Left lung (tissue), 14 donors: ENCODE measurements at places on chromosomes 7 and 10. TPM values are rescaled to one million over a fixed set of nuclear protein-coding genes. Genes with fewer than 3 reads are reported as not detected.

Gene PLCE1
- total RNA-seq, result 6.9 TPM

Gene TYW1B
- total RNA-seq, result 9.7 TPM

GRCh38 chr10:103667356-103667755, 173.9 kb downstream of the NEURL1 start:
- peaks cover 34% of the 10 kb centered on the region for H3K4me1 ChIP-seq
- no peaks in the 10 kb centered on the region for H3K36me3 ChIP-seq
- H3K27me3 ChIP-seq, result no peaks in the 10 kb centered on the region

DNA sequence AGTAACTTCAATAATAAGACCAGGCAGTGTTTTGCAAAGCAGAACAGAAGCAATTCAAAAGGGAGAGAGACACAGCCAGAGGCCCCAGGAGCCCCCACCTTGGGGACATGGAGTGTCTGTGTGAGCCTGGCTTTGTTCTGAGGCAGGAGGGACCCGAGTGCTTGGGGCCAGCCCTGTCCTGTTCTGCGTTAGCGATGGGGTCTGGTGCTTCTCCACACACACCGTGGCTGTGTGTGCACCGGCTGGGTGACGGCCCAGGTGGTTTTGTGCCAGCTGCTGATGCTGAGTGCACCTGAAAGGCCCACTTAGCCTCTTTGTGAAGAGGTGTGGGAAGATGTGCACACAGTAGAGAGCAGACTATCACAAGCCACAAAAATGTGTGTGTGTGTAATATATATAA, 468.9 kb downstream of the DNAJB6 start:
- no peaks in the 10 kb centered on the region for H3K36me3 ChIP-seq
- no peak for DNase-seq
- H3K4me3 ChIP-seq, result no peak overlapping the region
- H3K4me1 ChIP-seq, result no peaks in the 10 kb centered on the region
- H3K27me3 ChIP-seq, result no peaks in the 10 kb centered on the region

DNA sequence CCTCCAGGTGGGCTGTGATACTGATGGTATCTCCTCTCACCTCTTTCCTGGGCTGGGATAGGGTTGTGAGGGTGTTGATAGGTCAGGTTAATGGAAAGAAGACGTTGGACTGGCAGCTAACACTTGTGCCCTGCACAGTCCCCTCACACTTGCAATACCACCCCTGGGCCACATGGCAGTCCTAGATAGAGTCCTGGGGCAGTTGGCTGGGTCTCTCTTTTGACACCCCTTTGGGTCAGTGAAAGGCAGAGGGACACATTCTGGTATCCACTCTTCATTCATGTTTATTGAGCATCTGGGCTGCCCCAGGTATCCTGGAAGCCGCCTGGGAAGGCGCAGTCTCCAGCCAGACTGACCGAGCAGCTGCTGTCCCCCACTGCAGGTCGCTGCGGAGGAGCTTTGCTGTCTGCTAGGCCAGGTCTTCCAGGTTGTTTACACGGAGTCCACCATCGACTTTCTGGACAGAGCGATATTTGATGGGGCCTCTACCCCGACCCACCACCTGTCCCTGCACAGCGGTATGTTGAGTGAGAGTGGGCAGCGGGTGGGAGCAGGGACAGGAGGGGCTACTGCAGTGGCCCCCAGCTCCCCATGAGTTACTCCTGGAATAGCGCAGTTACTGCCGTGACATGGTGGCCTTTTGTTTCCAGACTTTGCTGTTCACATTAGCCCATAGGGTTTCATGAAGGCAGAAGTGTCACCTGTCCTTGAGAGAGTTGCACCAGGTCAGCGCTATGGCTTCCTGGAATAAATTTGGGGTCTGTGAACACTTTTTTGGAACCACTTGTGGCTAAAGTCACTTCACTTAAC, 19.1 kb downstream of the NACAD start:
- no peak overlapping the region for H3K27ac ChIP-seq
- H3K4me1 ChIP-seq, result no peaks in the 10 kb centered on the region
- H3K4me3 ChIP-seq, result no peak overlapping the region
